Activated CD8-positive, alpha-beta memory T cell treated with anti-CD3 and anti-CD28 coated beads for 48 hours (primary cell): ENCODE measurements at places on chromosomes 12 and 14.

- no peak for DNase-seq
Measured at GRCh38 chr14:91075553-91075952, 15.1 kb upstream of the RPS6KA5 start.

- no peak for DNase-seq
Measured at GRCh38 chr14:51092965-51093364, 1.9 kb downstream of the TRIM9 start.

GRCh38 chr14:74954232-74954946, 1.0 kb downstream of the PGF start:
- DNase-seq = no peak

- DNase-seq = no peak
Measured at GRCh38 chr12:92759634-92760268, 57.0 kb downstream of the PLEKHG7 start.

DNA sequence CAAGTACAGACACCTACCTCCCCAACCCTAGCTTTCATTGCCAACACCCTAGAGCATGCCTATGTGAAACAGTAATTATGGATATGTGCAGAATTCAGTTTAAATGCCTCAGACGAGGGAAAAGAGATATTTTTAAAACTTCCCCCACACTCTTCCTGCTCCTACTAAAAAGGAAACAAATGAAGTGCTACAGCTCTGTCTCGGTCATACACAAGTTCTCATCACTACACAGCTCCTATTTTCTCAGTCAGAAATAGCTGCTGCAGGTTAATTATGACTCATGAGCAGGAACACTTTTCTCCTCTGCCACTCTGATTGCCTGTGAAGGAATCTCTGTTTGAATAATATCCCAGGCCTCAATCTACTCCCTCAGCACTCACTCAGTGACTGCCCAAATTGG, 703.6 kb upstream of the FLRT2 start:
- DNase-seq = no peak
